Ascending aorta (tissue), 2 donors: ENCODE measurements at places on chromosomes 2 and 18.
A peak's percentile ranks its signal among the peaks of the same experiment; 100 is the strongest.

- DNase-seq: no peak
These were observed 140.2 kb upstream of the BCL2L11 start for GRCh38 chr2:110980339-110981062.

DNA sequence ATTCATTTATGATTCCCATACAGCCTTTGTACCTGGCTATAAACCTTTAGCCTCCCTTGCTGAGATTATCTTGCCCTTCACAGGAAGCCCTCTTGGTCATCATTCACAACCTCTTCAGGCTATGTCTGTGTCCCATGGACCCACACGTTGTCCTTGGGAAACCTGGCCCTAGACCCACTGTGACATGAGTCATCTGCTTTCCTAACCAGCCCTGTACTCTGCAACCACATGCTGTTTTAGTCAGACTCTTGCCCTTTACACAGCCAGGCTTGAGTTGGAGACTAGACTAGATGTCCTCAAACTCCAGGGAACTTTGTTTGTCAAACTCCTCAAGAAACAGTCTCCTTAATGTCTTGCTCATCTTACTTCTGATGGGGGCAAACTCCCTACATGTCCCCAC, 229.3 kb upstream of the ZSWIM2 start:
- DNase-seq: no peak

DNA sequence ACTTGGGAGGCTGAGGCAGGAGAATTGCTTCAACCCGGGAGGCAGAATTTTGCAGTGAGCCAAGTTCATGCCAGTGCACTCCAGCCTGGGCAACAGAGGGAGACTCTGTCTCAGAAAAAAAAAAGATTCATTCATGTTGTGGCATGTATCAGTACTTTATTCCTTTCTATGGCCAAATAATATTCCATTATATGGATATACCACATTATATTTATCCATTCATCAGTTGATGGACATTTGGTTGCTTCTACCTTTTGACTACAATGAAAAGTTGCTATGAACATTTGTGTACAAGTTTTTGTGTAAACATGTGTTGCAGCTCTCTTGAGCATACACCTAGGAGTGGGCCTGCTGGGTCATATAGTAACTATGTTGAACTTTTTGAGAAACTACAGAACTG, 9.2 kb upstream of the MAT2A start:
- DNase-seq: no peak

GRCh38 chr2:137938204-137938603, 26.1 kb upstream of the HNMT start:
- no peak for DNase-seq

GRCh38 chr18:62369129-62369644, 44.1 kb downstream of the TNFRSF11A start:
- no peak for DNase-seq

- no peak for DNase-seq
These were observed 100.7 kb downstream of the DGKD start for GRCh38 chr2:233455006-233455405.

- DNase-seq: no peak
These were observed 10.8 kb downstream of the BUB1 start for GRCh38 chr2:110667071-110667470.

DNA sequence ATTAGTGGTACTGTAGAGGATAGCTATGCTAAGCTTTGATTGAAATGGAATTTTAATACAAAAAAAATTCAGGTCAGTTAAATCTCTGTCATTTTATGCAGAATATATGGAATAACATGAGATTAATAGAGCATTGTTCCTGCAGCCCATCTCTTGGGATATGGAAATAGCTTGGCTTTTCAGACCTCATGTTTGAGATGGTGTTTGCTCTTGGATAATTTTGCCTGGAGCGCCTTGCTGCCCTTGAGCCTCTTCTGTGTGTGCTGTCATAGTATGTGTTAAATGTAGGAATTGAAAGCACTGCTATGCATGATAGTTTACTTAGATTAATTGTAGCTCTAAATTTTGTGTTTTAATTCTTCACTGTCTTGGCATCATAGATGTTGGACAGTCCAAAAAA, 27.7 kb downstream of the GALNT1 start:
- DNase-seq: no peak

- no peak for DNase-seq
These were observed 47.3 kb downstream of the MAP4K4 start for GRCh38 chr2:101744832-101745231.

GRCh38 chr2:112340475-112341267, 65.3 kb downstream of the ZC3H6 start:
- no peak for DNase-seq

GRCh38 chr2:71526975-71527374, 73.6 kb downstream of the DYSF start:
- DNase-seq: no peak

- no peak for DNase-seq
These were observed 169.6 kb downstream of the ZEB2 start for GRCh38 chr2:144350151-144350802.

GRCh38 chr2:167190053-167190452, 301.8 kb downstream of the XIRP2 start:
- DNase-seq: no peak

DNA sequence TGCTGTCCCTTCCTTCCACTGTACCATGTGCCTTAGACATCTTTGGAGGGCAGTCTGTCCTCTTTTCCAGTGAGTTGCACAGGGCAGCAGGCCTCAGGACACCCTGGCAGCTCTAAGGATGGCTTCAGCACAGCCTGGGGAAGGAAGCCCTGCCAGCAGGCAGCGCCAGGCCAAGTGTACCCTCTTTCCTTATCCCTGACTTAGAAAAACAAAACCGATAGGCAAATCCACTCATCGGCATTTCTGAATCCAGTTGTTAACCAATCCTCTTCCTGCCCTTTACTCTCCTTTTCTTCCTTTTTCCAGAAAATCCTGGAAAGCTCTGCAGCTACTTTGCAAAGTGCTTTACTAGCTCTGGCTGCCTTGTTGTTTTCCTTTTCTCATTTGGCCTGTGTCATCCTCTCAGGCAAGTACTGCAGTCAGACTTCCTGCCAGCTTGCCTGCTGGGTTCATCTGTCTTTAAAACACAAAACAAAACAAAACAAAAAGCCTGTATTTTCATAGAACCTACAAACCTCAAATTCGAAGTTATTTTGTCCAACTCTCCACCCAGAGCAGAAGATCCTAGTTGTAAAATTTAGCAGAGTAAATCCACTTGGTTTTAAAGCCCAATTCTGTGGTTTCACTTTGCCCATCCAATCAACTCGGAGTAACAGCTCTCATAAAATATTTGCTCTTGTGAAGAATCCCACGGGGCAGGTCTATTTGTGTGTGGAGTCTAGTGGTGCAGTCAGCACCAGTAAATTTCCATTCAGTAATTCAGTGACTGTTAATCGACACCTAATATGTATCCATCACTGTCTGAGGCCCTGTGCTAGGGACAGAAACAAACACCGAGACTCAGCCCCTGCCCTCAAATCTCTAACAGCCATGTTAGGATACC, 45.2 kb downstream of the PCBP1 start:
- DNase-seq: no peak

- peak; percentile 73 for DNase-seq
These were observed 752 bp downstream of the MGAT4A start for GRCh38 chr2:98730053-98730706.

- DNase-seq: no peak
These were observed 8.2 kb downstream of the TWIST2 start for GRCh38 chr2:238855891-238856580.

GRCh38 chr2:113602869-113603466, 24.1 kb upstream of the RABL2A start:
- DNase-seq: no peak

DNA sequence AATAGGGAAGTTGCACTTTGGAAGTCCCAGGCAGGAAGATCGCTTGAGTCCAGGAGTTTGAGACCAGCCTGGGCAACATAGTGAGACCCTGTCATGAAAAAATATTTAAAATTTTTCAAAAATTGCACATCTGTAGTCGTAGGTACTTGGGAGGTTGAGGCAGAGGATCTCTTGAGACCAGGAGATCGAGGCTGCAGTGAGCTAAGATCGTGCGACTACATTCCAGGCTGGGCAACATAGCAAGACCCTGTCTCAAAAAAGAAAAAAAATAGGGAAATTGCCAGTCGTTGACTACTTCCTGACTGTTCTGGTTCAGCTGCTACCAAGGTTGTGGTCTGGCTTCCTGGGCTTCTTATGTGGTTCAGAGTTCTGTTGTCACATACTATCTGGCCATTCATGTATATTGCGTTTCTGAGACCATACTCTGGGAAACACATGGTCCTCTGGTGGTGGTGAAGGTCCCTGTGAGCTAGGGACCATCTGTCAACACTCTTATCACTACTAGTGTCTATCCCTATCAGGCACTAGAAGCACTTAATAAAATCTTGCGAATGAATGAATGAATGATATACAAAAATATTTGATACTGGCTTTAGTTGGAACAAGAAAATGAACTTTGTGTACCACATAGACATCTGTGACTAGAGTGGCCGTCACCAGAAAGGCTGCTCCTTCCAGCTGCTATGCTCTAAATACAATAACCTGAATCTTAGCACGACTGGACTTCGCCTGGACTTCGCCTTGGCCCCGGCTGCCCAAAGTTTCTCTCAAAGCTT, 861 bp upstream of the KLHL23 start:
- DNase-seq: no peak

DNA sequence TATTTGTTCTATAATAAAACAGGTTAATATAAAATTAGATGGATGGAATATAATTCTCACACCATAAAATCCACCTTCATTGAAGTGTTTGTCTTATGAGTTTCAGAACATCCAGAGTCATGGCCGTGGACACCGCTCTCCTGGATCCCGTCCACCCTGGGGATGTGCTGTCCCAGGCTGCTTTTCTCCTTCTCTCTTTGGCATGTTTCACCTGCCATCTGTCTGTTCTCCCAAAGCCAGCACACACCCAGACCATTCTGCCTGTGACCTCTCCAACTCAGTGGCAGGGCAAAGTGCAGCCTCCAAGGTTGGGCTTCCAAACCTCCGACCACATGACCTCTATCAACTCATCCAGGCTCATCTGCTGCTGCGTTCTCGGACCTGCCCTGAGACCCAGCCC, 104.7 kb downstream of the MYT1L start:
- no peak for DNase-seq

- no peak for DNase-seq
These were observed 1.2 kb downstream of the SERTAD2 start for GRCh38 chr2:64652231-64653108.

DNA sequence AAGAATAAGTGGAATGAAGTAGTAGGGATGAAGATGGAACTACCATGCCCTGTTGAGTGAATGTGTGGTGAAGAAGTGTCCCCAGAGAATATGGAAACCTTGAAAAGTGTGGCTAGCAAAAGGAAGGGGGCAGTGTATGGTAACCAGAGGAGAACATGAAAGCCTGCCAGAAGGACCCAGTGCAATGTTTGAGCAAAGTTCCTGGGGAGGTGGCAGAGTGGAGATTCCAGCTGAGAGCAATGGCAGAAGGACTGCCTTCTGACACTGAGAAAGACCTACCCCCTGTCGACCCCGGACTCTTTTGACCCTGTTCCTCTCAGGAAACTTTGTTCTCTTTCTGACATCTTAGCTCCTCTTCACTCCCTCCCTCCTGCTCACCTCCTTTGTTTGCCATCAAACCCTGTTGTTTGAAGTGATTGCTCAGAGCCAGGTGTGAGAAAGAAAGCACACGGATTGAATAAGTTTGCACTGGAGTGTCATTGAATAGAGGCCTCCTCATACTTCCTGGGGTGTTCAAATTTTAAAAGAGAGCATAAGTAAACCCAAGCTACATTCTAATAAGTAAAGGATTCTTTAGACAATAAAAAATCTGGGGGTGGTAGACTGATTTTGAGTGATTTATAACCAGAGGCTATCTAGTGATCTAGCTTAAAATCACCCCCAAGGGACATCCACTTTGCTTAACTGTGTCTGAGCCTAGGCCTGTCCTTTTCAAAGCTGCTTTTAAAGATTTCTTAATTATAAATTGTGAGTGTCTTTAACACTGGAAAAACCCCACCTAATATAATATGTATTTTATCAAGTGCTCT, 57.1 kb downstream of the TRIB2 start:
- DNase-seq: no peak

- no peak for DNase-seq
These were observed 1.8 kb downstream of the STRN start for GRCh38 chr2:36964496-36965058.

- no peak for DNase-seq
These were observed 45.8 kb upstream of the CDKL4 start for GRCh38 chr2:39289609-39290008.

DNA sequence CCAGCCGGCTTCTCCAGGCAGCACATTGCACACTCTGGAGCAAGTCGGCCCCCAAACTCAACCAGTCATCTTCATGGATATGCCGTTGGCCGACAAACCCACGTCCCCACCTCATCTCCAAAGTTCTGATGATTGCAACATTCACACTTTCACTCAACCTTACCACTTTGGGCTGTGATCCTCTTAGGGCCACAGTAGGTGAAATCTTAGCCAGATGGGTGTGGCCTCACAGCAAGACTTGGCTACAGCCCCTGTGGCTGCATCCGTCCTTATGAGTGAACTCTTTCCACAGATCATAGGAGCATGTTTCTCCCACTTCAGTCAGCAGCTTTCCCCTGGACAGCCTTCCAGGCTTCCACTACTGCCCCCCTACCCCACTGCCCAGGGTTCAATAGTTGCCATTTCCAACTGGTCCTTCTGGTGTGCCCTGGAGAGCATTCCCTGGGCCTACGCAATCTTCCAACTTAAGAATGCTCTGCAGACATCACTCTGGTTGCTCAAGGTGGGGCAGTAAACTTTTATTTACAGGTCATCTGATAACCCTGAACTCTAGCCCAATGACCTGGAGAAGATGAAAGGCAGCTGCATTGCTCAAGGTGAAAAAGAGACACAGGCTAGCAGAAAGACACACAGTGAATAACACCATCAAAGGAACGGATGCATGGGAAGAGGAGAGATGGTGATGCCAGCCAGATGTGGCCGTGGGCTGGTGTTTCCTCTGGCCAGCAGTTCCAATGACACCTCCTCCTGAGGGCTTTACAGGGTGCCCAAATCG, 34.5 kb downstream of the ARL4C start:
- no peak for DNase-seq

- no peak for DNase-seq
These were observed 32.2 kb downstream of the ZAP70 start for GRCh38 chr2:97745474-97746174.

DNA sequence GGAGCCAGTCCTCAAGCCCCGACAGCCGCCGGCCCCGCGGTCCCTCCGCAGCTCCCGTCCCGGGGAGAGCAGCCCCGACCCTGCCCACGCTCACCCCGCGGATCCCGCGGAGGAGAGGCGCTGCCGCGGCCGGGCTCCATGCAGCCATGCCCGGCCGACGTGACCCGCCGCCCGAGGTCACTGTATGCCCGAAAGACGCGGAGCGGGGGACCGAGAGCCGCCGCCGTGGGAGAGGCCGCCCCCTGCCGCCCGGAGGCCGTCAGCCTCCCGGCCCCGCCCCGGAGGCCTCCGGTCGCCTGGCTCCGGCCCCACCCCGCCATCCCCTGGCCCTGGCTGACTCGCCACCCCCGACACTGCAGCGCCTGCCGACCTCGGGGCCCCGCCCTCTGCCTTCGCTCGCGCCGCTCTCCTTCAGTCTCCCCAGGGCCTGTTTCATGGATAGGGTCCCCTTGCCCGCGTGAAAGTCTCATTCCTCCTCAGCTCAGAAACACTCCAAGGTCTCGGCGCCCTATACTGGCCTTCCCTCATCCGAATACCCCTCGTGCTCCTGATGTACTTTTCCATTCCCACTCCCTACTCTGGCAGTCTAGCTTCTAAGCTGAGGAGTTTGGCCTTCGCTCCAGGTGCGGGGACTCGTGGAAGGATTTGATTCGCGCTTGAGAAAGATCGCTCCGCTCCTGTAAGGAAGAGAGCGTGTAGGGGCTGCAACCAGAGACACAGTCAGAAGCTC, at the start of gene BOLA3:
TSS of gene BOLA3 (minus strand) at position 186 of the 730 bp plus-strand sequence. CDS start at position 148, 38 bp downstream.
- DNase-seq: peak; percentile 89
